ENCODE measurements at places on chromosomes 12 and 14.

DNA sequence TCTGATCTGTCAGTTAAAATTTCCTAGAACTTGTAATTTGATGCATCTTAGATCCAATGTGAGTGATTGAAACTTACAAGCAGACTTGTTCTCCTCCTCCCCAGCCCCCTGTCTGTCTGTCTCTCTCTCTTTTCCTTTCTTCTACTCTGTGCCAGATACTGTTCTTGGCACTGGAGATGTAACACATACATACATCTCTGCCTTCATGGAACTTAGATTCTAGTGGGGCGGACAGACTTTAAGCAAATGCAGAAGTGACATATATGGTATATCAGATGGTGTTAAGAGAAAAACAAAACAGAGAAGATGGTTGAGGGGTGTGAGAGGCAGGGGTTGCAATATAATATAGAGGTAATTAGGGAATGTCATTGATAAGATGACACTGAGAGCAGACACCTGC, 6.6 kb downstream of the CHST11 start:
- no peak for DNase-seq

GRCh38 chr14:104897330-104898194, 27.1 kb upstream of the PLD4 start:
- no peak for DNase-seq

- no peak for DNase-seq
Measured at GRCh38 chr12:4807116-4807783, 87.0 kb downstream of the GALNT8 start.

DNA sequence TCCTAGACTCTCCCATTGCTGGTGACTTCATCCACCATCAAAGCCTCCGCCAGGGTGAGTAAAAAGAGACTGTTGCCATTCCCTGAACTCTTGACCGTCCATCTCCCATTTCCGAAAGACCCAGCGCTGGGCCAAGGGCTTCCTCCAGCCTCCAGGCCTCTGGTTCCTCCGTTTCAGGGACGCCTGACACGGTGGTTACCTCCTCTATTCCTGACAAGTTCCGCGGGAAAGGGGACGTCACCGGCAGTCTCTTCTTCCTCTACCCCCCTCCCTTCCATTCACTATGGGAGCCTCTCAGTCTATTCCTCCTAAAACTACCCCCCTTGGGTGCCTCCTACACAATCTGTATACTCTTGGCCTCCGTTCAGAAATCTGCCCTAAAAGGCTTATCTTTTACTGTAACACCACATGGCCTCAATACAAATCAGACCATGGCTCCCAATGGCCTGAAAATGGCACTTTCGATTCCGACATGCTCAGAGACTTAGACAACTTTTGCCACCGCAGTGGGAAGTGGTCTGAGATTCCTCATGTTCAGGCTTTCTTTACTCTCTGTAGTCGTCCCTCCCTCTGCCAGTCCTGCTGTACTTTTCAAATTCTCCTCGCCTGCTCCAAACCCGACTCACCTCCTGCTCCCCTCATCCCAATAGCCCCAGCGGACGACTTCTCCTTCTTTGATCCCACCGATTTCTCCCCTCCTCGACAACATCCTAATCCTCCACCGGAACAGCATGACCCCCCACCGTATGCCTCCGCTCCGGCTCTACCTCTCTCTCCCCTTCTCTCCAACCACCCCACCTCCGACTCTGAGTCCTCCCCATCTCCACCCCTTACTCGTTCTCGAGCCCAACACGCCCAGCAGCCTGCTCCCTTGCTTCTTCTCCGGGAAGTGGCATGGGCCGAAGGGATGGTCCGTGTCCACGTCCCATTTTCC, 70.4 kb downstream of the MOK start:
- DNase-seq = no peak

DNA sequence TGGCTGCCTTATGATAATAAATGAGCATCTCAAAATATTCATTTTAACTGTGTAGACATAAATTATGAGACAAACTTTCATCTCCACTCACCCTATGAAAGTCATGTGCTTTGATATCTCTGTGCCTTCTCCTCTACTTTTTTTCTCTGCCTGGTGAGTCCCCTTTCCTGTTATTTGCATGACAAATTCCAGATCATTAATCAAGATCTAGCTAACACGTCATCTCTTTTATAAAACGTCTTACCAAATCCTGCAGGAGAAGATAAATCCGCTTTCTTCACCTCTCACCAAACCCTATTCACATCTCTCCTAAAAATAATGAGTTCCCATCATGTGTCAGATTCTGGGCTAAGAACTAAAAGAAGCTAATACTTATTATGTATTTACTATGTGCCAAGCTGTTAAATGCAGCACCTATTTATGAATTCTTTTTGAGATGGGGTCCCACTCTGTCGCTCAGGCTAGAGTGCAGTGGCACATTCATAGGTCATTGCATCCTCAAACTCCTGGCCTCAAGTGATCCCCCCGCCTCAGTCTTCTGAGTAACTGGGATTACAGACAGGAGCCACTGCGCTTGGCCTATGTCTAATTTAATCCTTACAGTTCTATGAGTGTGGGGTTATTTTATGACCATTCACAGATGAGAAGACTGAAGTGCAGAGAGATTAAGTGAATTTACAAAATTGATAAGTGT, 26.7 kb downstream of the SPX start:
- DNase-seq = no peak

DNA sequence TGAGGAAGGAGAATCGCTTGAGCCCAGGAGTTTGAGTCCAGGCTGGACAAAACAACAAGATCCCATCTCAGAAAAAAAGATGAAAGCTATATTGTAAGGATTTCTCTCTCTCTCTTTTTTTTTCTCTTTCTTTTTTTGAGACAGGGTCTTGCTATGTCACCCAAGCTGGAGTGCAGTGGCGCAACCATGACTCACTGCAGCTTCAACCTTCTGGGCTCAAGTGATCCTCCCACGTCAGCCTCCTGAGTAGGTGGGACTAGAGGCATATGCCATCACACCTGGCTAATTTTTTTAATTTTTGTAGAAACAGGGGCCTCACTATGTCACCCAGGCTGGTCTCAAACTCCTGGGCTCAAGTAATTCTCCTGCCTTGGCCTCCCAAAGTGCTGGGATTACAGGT, 5.8 kb upstream of the MRPL42 start:
- no peak for DNase-seq

- DNase-seq = no peak
Measured at GRCh38 chr12:81874166-81874565, 115.0 kb upstream of the PPFIA2 start.

DNA sequence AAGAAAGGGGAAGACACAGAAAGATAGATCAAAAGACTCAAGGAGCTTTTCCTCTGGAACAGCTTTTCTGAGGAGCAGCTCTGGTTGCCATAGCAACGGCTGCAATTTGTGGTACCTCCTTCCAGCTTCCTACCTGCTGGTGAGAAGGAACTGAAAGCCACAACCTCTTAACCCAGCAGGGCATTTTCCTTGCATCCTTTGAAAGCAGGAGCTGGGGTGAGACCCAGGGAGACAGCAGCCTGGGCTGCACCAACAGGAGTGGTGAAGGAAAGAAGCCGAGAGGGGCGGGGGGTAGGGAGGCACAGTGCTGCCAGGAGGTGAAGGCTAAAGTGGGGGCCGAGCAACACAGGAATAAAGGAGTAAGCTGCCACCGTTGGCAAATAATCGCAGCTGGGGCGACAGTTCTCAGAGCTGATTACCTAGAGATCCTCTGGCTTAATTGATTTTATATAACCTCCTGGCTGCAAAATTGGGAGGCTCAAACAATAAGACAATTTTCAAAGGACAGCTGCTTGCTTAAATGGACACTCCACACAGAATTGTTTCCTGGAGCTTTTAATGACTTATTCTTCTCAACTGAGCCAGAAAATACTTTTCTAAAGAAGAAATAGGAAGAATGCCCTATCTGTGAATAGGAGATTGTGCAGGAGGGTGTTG, 129.4 kb downstream of the RPAP3 start:
- DNase-seq = peak; percentile 22

DNA sequence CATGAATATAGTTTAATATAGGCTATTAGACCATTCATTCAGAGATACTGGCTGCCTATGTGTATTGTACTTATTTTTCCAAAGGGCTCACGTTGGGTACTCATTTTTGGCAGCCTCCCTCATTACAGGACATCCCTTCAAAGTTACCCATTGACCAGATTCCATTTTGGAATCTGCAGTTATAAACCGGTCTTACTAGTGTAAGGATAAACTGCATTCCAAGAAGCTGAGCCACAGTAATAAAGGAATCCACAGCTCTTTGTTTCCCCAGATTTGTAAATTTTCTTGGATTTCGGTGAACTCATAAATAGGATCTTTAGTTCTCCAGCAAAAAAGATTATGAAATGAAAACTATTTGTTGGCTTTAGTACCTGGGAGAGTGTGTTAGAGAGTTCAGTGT, 18.9 kb upstream of the CFL2 start:
- no peak for DNase-seq

GRCh38 chr14:91927800-91928199, 19.7 kb downstream of the FBLN5 start:
- no peak for DNase-seq

DNA sequence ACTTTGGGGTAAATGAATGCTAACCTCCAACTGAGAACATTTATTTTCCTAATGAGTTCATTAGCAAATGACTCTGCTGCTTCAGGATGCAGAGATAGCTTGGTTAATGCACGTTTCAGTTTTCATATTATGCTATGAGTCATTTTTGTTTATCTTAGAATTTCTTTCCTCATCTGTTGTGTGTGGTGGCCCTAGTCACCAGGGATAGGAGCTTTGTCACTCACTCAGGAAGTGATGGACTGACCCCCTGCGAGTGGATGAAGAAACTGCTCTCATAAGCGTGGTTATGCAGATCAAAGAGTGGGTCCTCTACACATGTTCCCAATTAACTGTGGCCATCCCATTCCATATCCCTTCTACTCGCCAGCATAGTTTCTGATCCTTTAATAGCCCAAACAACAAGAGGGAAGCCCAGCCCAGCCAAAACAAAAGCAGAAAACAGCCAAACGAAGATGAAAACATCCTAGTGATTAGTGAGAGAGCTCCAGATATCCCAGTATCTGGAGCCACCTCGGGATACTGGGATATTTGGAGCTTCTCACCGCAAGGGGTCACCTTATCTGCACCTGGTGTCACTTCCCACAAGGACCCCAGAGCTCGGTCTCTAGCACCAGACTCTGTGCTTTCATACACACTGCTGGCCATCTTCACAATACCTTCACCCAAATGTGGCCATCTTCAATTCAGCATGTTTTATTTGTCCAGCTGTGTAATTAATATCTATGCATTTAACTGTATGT, 8.6 kb downstream of the TC2N start:
- DNase-seq = no peak
